ENCODE measurements at places on chromosomes 13 and 19.

GRCh38 chr13:105368781-105369180 is 1166.7 kb downstream of the EFNB2 start:
- DNase-seq = no peak

GRCh38 chr19:48638831-48639381 is 1.7 kb upstream of the DBP start:
- DNase-seq = no peak

DNA sequence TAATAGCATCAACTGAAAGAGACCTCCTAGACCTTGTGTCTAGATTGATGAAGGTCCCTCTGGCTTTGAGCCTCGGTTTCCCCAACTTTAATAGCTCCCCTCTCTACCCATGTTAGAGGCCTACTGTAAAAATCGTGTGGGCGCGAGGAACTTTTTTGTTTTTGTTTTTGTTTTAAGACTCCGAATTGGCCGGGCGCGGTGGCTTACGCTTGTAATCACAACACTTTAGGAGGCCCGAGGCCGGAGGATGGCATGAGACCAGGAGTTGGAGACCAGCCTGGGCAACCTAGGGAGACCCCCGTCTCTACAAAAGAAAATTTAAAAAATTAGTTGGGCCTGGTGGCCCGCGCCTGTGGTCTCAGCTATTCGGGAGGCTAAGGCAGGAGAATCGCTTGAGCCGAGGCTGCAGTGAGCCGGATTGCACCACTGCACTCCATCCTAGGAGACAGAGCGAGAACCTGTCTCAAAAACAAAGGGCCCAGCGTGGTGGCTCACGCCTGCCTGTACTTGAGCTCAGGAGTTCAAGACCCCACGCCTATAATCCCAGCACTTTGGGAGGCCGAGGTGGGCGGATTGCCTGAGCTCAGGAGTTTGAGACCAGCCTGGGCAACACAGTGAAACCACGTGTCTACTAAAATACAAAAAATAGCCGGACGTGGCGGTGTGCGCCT is 858 bp upstream of the PPP6R1 start:
- no peak for DNase-seq

- no peak for DNase-seq
Observed at GRCh38 chr13:65943708-65944107, 1286.4 kb downstream of the PCDH9 start.

- DNase-seq = no peak
Observed at GRCh38 chr13:29800687-29801086, 49.7 kb downstream of the UBL3 start.

- no peak for DNase-seq
Observed at GRCh38 chr19:40232479-40232878, 6.0 kb upstream of the CCNP start.

- no peak for DNase-seq
Observed at GRCh38 chr13:42355092-42355485, 83.1 kb downstream of the AKAP11 start.

DNA sequence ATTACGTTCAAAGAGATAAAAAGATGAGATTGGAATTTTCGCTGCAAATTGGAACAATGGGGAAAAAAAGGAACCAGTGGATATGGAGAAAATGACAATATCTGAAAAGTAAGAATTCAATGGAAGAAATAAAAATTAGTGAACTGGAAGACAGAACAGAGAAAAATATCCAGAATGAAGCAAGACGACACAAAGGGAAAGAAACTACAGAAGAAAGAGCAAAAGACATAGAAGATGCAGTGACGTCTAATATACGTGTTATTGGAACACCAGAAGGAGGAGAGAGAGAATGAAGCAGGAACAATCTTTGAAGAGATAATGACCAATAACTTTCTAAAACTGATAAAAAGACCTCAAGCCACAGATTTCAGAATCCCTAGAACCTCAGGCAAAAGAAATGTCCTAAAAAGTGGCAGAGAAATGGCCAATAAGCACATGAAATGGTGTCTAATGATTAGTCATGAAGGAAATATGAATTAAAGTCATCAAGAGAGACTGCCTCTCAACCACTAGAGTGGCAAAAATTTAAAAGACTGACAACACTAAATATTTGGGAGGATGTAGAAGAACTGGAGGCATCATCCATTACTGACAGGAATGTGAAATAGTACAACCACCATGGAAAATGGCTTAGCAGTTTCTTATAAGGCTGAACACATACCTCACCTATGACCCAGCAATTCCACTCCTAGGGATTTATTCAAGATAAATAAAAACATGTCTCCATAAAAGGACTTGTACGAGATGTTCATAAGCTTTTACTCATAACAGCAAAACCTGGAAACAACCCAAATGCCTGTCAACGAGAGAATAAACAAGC is 56.5 kb downstream of the GADD45B start:
- DNase-seq = no peak

DNA sequence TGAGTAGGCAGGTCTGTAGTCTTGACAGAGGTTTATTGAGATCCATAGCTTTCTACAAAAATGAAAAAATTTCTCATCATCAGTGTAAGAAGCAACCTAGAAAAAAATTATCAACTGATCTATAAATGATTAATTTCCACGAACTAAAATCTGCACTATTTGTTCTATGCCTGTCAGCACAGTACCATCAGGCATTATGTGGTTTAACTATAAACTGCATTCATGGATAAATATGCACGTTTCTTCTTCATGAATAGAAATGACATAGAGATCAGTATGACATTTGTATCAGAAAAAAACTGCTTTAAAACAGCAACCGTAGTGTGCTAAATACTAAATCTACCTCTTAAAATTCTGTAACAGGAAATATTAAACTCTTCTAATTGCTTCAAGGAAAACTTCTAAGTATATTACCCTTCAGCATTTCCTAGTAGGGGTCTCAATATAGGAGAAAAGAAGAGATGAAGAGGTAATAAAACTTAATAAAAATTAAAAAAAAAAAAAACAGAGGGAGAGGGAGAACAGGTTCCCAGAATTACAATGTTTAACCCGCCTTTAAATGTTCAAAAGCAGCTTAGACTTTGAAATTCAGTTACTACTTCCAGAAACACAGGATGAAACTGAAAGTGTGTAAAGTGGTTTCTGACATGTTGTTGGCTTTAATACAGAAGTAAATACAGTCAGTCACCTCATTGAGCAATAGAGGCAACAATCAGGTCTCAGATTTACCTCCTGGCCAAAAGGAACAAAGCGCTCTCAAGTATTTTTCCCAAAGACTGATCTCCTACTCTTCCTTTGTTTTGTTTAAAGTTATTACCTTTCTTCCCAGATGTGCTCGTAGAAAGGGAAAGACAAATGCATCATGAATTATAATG is 144.4 kb downstream of the DIAPH3 start:
- no peak for DNase-seq

- DNase-seq = peak; percentile 29
Observed at GRCh38 chr13:101979825-101980224, 422.0 kb downstream of the FGF14 start.

DNA sequence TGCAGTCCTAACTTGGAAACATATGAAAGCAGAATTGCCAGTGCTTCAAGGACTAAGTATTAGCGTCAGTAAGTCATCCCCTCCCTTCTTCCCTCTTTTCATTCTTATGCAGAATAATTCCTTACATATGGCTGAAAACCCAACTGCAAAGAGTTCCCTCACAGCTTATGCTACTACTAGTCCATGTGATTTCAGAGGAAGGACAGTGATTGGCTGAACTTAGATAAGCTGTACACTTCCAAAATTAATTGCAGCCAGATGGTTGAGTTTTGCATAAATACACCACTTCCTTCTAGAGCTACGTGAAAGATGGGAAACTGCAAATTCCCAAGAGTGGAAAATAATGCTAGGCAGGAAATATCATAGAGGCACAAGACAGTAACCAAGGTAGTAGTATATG is 730.4 kb downstream of the OLFM4 start:
- no peak for DNase-seq

DNA sequence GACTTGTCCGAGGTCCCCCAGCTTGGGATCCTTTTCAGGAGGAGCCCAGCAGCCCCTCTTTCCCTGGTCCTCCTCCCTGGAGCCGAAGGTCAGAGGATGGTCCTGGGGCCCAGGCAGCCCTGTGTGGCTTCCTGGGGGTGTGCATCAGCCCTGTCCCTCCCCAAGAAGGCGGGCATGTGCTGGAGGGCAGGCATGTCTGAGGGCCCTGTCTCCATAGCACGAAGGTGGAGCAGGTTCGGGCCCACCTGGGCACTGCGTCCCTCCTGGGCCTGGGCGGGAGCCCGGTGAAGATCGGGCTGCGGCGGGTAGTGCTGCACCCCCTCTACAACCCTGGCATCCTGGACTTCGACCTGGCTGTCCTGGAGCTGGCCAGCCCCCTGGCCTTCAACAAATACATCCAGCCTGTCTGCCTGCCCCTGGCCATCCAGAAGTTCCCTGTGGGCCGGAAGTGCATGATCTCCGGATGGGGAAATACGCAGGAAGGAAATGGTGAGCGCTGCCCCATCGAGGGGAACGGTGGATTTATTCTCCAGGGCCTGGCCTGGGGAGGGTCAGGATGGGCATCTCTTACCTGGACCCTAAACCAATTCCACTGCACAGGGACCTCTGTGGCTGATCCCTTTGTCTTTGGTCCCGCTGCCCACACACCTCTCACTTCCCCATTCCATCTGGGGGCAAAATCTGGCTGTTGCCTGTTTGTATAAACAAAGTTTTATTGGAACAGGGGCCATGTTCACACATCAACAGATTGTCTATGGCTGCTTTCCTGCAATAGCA is 10.9 kb downstream of the TIMM13 start:
- DNase-seq = no peak

DNA sequence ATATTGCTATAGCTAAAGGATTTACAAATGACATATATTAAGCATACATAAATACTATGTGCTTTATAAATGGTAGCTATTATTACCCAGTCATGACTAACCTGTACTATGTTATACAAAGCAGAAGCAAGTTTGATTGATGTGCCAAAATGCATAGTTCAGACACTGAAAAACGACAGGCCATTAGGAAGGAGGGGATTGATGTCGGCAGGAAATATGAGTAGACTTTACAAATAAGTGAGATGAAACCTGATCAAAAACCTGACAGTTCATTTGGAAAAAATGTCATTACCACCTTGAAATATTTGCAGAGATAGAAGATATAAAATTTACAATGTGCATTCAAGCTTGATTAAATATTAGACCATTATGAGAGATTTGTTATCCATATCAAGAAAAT is 38.8 kb upstream of the TPP2 start:
- no peak for DNase-seq

GRCh38 chr19:19515642-19516519 is at the start of gene NDUFA13:
Gene NDUFA13 (plus strand): TSS chr19:19516225. CDS start chr19:19516239, 14 bp downstream.
- DNase-seq = peak; percentile 82

DNA sequence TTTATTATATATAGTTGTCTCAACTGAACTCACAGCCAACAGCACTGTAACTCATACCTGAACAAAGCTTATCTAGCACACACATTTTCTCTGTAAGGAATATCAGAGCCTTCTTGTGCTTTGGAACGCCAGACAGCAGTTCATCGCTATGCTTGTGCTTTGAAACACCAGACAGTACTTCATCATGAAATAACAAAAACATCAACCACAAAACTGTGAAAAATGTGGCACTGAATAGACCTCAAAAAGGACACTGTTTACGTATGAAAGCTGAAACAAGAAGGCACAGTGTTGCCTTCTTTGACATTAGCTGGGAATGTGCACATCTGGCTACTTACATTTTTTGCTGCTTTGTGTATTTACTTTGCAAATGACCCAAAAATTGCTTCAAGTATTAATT is 160.2 kb downstream of the PDS5B start:
- no peak for DNase-seq

DNA sequence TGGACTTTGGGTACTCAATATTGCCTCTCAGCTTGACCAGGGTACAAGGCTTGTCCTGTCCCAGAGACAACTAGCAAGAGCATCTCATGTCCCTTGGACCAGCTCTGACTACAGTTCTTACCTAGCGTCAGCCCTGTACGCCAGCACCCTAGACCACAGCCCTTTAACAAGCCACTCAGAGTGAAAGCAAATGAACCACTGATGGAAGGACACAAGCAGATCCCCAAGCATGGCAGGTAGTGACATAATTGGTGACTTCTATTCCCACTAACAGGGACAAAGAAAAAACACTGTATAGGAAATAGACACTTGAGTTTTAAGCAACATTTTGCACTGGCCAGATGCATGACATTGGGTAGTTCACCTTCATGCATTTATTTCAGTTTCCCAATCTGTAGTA is 8.8 kb upstream of the LRCH1 start:
- no peak for DNase-seq

DNA sequence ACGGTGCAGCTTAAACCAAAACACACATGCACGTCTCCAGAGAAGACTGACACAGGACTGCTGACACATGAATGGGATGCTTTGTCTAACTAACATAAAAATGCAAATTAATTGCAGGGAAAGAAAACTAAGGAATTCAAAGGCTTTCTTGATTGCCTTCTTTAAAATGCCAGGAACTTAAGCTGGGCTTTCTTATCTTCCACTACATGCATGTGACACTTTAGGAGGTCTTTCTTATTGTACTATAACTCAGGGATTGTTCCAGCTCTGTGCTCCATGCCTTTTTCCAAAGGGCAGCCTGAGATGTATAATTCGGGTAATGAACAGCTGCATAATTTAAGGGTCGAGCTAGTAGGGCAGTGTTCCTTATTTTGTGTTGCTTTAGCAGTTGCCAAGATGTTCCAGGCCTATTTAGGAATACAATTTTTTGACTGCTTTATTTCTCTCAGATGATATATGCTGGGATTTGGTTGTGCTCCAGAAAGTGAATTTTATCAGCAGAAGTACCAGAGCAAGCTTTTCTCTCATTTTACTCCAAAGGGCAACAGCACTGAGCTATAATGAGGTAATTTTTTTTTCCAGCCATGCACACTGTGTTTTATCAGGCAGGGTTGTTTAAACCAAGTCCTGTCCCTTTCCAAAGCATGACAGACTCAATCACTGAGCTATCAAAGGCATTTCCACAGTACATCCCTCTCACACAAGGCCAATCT is 885.2 kb downstream of the PCDH9 start:
- DNase-seq = no peak

- DNase-seq = no peak
Observed at GRCh38 chr13:40087091-40088002, 431.9 kb downstream of the COG6 start.

DNA sequence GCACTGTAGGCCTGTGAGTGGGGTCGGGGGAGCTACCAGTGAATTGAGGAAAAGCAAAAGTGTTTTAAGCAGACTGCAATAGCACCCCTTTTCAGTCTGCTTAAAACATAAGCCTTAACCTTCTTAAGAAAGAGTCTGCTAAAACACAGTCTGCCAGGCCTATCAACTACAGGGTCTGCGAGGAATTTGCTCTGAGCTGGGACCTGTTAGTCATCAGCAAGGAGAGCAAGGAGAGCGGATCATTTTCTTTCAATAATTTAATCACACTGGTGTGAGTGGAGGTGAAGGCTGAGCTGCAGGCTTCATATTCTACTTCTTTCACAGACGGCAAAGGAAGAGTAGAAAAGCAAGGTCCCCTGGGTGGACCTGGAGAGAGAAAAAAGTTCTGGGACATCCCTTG is 342.7 kb downstream of the ENOX1 start:
- DNase-seq = no peak

DNA sequence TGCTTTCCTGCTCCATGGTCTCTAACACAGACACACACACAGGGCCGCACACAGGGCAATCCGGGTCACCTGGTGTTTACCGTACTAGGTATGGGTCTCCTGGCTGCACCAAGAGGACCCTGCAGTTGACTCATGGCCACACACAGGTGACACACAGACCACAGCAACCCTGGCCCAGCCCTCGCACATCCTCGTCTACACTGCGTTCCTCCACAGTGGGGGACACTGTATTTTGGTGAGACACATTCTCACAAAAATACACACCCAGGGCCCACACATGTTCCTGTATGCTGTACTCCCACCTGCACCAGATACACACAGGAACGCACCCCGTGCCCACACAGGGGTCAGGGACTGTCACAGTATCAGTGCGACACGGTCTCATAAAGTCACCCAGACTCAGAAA is 12.8 kb downstream of the PDE4A start:
- no peak for DNase-seq

GRCh38 chr13:58190577-58190976 is 559.0 kb downstream of the PCDH17 start:
- DNase-seq = no peak

All from COR-L47 (cell line).